Lung (tissue), 17 donors: ENCODE measurements at places on chromosomes 13 and 19. TPM values are rescaled to one million over a fixed set of nuclear protein-coding genes. Genes with fewer than 3 reads are reported as not detected.

ZNF284 gene
- 2.1 TPM for total RNA-seq

MCEMP1 gene
- 2.5 TPM for total RNA-seq

ZNF615 gene
- 7.5 TPM for total RNA-seq

WIZ gene
- 24.0 TPM for total RNA-seq

ATP4B gene
- total RNA-seq, result not detected
